Caki2 (cell line): ENCODE measurements at places on chromosomes 13 and 19. TPM values are rescaled to one million over a fixed set of nuclear protein-coding genes. Genes with fewer than 3 reads are reported as not detected.

The PSG6 gene
- not detected in 2 replicates for total RNA-seq

The CACNG8 gene
- not detected in 2 replicates for total RNA-seq

The OR7G3 gene
- not detected in 2 replicates for total RNA-seq

The PRX gene
- 4.4 and 5.3 TPM in 2 replicates for total RNA-seq

The ARHGEF7 gene
- total RNA-seq, result 7.6 and 19.6 TPM in 2 replicates

The ZNF580 gene
- total RNA-seq, result 2.3 and 12.1 TPM in 2 replicates

The CD209 gene
- not detected in 2 replicates for total RNA-seq

The SIGLEC8 gene
- total RNA-seq, result not detected in 2 replicates

The ZNF579 gene
- total RNA-seq, result 2.2 and 12.9 TPM in 2 replicates

The NEK3 gene
- total RNA-seq, result 2.1 and 2.3 TPM in 2 replicates

The MAMSTR gene
- total RNA-seq, result 0.34 TPM in 1 of 2 replicates, not detected in the other

The NCR1 gene
- total RNA-seq, result not detected in 2 replicates

The DIRAS1 gene
- 0.17 and 0.23 TPM in 2 replicates for total RNA-seq

The FAM216B gene
- total RNA-seq, result not detected in 2 replicates

The ZNF665 gene
- not detected in 2 replicates for total RNA-seq

The RCBTB2 gene
- 1.7 TPM in 1 of 2 replicates, not detected in the other for total RNA-seq

The CYP2S1 gene
- 10.6 and 40.2 TPM in 2 replicates for total RNA-seq

The SIGLEC10 gene
- total RNA-seq, result not detected in 2 replicates

The OR4F17 gene
- total RNA-seq, result not detected in 2 replicates

The KLK13 gene
- total RNA-seq, result not detected in 2 replicates

The MEIOSIN gene
- total RNA-seq, result 0.35 TPM in 1 of 2 replicates, not detected in the other

The ERICH6B gene
- not detected in 2 replicates for total RNA-seq

The FCER2 gene
- total RNA-seq, result not detected in 2 replicates

The KIR2DL3 gene
- total RNA-seq, result not detected in 2 replicates

The KIR3DL1 gene
- total RNA-seq, result not detected in 2 replicates

The DCLK1 gene
- 3.4 and 3.7 TPM in 2 replicates for total RNA-seq

The KCNJ14 gene
- total RNA-seq, result 0.37 and 0.78 TPM in 2 replicates

The TBXA2R gene
- 0.98 TPM in 1 of 2 replicates, not detected in the other for total RNA-seq

The ZNF266 gene
- 5.4 and 6.9 TPM in 2 replicates for total RNA-seq

The TGFBR3L gene
- total RNA-seq, result not detected in 2 replicates

The RNF113B gene
- not detected in 2 replicates for total RNA-seq

The GAPDHS gene
- not detected in 2 replicates for total RNA-seq

The UBE2L5 gene
- total RNA-seq, result not detected in 2 replicates

The DAND5 gene
- not detected in 2 replicates for total RNA-seq

The RXFP2 gene
- total RNA-seq, result not detected in 2 replicates
